Pons (tissue), 1 donor: ENCODE measurements at places on chromosomes 4 and X.
A peak's percentile ranks its signal among the peaks of the same experiment; 100 is the strongest.

GRCh38 chrX:10231461-10231860 is 74.7 kb downstream of the CLCN4 start:
- DNase-seq, result no peak

GRCh38 chrX:16022580-16023200 is 100.7 kb upstream of the GRPR start:
- no peak for DNase-seq

DNA sequence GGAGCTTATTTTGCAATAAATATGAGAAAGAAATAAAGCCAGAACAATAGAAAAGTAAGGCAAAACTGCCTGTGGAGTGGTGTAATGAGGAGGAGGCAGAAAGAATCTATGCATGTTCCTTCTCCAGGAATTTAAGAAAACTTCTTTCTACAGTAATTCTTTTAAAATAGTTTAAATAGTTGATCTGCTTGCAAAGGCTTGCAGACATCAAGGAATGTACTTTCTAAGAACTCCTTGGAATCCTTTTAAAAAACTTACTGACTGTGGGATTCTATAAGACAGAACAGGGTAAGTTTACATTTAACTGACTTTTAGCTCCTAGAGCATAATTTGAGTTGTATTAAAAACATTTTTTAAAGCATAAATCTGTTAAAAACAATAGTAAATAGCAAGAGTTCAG is 63.2 kb upstream of the ALB start:
- no peak for DNase-seq

DNA sequence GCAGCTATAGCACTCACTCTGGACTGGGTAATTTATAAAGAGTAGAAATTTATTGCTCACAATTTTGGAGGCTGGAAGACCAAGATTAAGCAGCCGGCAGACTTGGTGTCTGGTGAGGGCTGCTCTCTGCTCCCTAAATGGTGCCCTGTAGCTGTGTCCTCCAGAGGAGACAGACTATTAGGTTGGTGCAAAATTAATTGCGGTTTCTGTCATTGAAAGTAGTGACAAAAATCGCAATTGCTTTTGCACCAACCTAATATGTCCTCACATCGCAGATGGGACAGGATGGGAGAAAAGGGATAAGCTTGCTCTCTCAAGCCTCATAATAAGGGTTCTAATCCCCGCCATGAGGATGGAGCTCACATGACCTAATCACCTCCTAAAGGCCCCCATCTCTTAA is 258.1 kb upstream of the VCX3A start:
- no peak for DNase-seq

DNA sequence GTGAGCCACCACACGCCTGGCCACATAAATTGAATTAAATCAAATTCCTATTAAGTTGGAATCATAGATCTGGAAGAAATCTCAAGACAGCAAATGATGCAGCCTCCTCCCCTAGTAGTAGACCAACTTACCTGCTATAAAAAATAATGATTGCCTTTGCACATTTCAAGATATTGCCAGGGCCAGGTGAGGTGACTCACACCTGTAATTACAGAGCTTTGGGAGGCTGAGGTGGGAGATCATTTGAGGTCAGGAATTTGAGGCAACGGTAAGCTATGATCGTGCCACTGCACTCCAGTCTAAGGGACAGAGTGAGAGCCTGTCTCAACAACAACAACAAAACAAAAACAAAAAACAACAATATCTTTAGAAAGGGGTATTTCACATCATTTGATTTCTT is 17.0 kb upstream of the WWC2 start:
- no peak for DNase-seq

DNA sequence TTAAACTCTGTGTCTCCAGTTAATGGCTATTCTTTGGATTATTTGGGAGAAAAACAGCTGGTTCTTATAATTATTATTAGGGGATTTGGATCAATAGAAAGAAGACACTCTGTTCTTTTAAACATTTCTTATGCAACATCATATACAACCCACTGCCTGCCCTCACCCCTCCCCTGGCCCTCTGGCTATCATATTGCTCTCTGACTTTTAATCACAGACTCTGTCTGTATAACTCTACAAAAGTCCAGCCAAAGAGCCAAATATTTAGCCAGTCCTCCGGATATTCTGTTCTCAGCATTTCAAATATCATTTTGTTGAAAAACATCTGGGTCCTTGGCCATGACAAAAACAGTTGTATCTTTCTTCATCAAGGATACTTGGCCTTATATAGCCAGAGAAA is 19.0 kb upstream of the PACRGL start:
- no peak for DNase-seq

- no peak for DNase-seq
Measured at GRCh38 chrX:133994576-133994975, 9.2 kb upstream of the GPC3 start.

- no peak for DNase-seq
Measured at GRCh38 chr4:131347816-131348215, 1801.3 kb upstream of the PCDH10 start.

- peak; percentile 15 for DNase-seq
Measured at GRCh38 chr4:25861951-25862410, 807 bp downstream of the SEL1L3 start.

DNA sequence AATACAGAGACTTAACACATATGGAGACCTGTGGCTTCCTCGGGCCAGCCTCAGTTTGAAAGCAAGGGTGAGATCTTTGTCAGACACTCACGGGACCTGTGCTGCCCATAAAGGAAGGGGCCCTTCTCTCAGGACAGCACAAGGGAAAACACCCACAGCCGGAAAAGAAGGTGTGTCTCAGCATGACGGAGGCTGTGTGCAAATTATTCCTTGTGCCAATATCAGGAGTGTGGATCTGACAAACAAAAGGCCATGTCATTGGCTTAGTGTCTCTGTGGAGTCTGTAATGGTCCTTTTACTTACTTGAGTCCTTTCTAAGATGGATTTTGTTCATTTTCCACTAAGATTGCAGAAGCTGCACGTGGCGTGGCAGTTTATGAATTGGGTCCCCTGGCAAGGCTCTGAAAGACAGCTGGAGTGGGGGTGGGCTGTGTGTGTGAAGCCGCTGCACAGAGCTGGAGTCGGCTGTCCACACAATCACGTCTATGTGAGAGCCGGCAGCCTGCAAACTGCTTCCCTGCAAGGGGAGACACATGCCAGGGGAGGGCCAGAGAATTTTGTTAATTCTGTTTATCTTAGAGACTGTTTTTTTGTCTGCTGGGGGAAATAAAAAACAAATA is 1.9 kb downstream of the ENPP6 start:
- DNase-seq, result peak; percentile 76

GRCh38 chrX:68571610-68572311 is 72.9 kb downstream of the YIPF6 start:
- no peak for DNase-seq

GRCh38 chr4:183332447-183332846 is 10.2 kb upstream of the CLDN24 start:
- no peak for DNase-seq

GRCh38 chr4:110624904-110625494 is 2.1 kb upstream of the PITX2 start:
- DNase-seq, result no peak
